ENCODE measurements at places on chromosomes 2 and 18.
A peak's percentile ranks its signal among the peaks of the same experiment; 100 is the strongest.

DNA sequence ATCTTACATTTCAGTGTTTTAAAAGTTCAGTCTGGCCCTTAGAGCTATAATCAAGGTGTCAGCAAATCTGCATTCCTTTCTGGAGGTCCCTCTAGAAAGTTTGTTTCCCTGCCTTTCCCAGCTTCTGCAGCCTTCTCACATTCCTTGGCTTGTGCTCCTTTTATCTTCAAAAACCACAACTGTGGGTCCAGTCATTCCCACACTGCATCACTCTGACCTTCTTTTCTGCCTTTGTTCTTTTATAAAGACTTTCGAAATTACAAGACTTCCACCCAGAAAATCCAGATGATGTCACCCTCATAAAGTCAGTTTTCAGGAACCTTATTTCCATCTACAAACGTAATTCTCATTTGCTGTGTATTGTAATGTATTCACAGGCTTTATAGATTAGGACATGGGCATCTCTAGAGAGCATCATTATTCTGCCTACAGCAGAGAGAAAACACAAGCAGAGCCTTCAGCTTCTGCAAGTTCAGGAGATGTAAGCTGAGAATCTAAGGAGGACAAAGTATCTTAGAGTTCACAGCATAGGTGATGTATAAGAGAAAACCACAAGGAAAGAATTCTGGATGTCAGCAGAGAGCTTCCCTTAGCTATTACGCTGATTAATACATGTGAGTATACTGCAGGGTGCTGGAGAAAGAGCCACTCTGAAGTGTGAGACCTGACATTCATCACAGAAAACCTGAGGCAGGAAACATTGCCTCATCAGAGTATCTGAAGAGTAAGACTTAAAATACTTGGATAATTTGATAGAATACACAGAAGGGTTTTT lies 1100.2 kb downstream of the CBLN2 start:
- DNase-seq = peak; percentile 7

GRCh38 chr2:108101481-108101880 lies 115.2 kb downstream of the SLC5A7 start:
- DNase-seq = no peak

DNA sequence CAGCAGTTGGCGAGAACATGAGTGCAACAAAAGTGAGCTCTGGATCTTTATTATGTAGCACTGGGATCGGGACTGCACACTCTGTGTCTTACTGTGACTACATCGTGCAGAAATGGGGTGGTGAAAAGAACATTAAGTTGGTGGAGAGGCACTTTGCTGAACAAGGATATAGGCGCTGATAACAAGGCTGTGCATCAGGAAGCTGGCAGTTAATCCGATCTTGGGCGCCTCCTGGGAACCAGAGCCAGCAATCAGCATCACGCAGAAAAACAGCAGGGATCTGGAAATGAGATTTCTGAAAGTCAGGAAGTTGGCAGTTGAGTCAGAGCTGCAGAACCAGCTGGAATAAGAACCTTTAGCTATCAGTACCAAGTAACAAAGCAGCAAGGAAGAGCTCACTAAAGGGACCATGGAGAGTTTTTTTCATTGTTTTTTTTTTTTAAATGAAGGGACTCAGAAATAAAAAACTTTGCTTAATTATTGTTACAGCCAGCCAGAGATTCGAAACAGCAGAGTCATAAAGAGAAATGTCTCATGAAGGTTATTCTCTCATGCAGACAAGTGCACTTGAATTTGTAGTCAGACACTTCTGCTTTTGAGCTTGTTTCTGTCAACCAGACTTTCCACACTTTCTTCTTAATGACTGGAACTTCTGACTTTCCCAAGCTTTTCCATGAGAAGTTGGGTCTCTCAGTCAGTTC lies 22.8 kb upstream of the MYO3B start:
- DNase-seq = peak; percentile 74

GRCh38 chr2:213691351-213691750 lies 407.1 kb downstream of the SPAG16 start:
- DNase-seq = no peak

GRCh38 chr2:85769983-85770362 lies 16.2 kb downstream of the ATOH8 start:
- no peak for DNase-seq

DNA sequence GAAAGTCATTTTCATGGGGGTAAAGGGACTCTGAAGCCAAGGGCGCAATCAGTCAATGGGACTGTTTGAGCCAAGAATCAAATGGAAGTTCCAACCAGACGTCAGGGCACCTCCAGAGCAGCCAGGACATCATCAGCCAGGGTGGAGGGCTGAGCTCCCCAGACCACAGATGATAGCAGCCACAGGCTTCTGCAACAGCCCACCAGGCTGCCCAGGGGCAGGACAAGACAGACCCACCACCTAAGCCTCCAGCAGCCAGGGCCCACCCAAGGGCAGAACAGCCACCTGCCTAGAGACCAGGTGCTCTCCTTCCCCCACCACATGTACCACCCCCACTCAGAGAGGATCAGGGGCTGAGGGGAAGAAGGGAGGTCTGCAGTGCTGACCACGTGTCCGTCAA lies 53.8 kb upstream of the SLC66A3 start:
- no peak for DNase-seq

DNA sequence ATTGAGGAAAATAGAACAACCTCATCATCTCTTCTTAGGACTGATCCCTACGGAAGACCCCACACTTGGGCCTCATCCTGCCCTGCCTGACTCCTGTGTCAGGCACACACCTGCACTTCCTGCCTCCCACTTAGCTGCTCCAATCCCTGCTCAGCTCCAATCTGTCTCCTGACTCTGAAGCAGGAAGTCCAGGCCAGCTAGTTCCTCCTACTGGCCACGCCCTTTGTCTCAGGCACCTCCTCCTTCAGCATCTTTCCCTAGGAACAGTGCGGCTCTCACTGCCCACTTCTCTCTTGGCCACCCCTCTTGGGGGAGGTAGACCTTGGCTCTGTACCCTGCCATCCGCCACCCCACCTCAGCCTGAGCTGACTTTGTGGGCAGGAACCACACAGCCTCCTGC lies 135.8 kb downstream of the CELF4 start:
- no peak for DNase-seq

DNA sequence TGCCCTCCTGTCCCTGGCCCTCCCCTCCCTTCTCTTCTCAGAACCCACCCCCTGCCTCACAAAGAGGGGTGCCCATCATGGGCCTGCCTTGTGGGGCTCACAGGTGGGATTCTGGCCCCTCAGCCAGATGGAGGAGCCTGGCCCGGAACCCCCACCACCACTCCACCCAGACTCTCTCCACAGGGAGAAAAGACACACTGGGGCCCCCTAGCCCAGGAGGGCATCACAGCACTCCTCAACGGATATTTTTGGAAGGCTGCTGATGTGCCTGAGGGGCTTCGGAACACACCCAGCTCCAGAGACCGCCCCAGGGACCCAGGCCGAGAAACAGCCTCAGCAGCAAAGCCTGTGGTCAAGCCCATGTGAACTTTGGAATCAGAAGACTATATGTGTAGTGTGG lies 9.9 kb downstream of the KCNIP3 start:
- no peak for DNase-seq

DNA sequence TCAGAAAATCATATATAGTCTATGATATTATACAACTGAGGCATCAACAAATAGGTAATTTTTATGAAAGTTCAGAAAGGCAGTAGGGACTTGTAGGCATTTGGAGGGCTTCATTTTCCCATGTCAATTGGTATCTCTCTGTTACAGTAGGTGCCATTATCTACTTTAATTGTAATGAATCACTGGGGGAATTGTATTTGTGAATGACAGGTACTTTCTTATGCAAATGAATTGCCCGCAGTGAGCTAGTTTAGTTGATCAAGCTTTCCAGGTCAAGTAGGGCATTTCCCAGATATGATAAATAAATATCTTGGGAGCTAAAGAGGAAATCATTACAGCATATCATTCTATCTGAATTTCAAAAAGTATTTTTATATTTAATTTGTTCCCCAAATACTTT lies 1116.3 kb downstream of the DPP10 start:
- no peak for DNase-seq

GRCh38 chr2:136101042-136101441 lies 16.9 kb downstream of the CXCR4 start:
- no peak for DNase-seq

DNA sequence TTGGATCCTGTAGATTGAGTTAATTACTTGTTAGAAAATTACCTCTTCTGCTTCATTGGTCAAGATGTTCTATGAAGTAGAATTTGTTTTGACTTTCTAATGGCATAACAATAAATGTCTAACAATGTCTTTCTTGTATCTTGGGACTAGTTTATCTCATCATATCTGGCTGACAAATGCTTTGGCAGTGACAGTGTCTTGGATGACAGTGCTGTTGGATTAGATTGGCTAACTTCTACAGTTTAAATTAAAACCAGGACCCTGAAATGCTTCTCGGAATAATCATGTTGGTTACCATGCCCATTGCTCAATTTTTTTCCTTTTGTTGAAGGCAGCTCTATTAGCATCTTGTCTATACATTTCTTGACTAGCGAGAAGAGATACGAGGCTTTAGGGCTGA lies 176.9 kb downstream of the PARD3B start:
- DNase-seq = no peak

GRCh38 chr2:10764896-10765295 lies 43.5 kb downstream of the ATP6V1C2 start:
- no peak for DNase-seq

GRCh38 chr2:74902281-74902860 lies 56.1 kb upstream of the POLE4 start:
- no peak for DNase-seq

- peak; percentile 54 for DNase-seq
Observed at GRCh38 chr2:232420463-232421188, 14.0 kb downstream of the ALPG start.
